ENCODE measurements at places on chromosomes 13 and 19.

- DNase-seq = no peak
Measured at GRCh38 chr13:75872980-75873379, 236.8 kb downstream of the LMO7 start.

DNA sequence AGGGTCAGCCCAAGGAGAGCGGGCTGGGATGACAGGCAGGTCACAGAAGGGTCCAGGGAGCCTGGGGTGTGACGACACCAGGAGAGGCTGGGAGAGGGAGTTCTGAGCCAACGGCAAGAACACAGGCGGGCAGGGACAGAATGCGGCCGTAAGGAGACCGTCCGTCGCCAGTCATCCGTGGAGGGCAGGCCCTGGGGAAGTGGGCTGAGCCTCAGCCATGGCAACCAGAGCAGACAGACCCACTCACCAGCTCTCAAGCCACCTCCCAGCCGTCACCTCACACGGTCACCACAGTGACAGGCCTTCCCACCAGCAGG, 3.7 kb upstream of the TMEM86B start:
- DNase-seq = no peak

DNA sequence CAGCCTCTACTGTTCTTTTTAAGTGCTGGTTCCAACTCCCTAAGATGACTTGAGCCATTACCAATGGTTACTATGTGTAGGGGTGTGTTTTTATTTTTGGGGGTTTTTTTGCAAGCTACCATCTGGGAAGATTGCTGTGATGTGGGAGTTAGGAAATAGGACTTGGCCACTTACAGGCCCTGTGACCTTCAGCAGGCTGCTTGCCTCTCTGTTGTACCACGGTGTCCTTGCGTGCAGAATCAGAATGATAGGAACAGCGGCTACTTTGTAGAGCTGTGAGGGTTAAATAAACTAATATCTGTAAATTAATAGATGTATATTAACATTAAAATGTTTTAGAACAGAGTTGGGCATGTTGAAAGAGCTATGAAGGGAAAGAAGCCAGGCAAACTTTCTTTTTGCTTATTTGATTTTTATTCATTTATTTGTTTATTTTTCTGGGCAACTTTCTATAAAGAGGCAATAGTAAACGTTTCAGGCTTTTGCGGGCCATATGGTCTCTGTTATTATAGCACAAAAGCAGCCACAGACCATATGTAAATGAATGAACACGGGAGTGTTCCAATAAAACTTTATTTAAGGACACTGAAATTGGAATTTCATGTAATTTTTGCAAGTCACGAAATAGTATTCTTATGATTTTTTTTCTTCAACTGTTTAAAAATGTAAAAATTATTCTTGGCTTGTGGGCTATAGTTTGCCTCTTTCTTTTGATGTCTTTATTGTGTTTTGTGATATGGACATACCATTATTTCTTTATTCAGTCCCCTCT, 26.4 kb upstream of the EHD2 start:
- DNase-seq = no peak

- no peak for DNase-seq
Measured at GRCh38 chr13:74570834-74571233, 436.6 kb upstream of the KLF12 start.

DNA sequence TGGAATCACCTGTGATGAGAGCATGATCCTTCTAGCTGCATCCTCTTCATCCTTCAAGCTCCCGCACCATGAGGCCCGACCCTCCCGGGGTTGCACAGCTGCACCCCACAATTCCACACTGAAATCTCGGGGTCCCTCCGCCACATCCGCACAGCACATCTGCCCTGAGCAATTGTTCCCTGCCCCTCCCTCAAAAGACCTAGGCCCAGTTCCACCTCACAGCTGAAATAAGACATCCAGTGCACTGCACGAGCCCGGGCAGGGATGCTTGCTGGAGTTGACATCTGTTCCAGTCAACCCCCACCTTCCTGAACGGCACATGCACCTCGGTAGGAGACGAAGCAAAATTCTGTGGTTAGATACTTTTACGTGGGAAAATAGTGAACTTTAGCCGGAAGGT, 14.7 kb upstream of the SOX1 start:
- DNase-seq = no peak

GRCh38 chr19:41318696-41319499, 8.9 kb downstream of the CCDC97 start:
- DNase-seq = no peak

DNA sequence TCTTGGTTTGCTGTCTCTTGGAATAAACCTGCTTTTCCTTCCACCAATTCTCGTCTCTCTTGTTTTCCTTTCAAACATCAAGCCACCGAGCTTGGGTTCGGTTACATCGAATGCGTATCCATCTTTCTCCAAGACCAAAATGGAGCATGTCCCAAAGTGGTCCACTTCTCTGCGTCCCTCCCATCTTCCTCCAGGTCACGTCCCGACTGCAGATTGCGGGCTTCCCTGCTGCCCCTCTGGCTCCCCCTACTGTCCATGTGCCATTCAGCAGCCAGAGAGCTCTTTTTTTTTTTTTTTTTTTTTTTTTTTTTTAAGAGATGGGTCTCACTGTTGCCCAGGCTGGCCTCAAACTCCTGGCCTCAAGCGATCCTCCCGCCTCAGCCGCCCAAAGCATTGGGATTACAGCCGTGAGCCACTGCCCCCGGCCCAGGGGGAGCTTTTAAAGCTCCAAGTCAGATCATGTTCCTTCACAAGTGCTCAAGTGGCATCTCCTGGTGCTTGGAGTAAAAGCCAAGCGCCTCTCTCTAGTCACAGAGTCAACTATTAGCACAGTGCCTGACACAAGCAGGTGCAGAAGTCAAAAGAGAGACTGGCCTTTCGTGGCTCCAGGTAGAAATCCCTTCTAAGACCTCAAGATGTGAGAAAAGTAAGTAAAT, 10.0 kb downstream of the COL5A3 start:
- peak; percentile 61 for DNase-seq

DNA sequence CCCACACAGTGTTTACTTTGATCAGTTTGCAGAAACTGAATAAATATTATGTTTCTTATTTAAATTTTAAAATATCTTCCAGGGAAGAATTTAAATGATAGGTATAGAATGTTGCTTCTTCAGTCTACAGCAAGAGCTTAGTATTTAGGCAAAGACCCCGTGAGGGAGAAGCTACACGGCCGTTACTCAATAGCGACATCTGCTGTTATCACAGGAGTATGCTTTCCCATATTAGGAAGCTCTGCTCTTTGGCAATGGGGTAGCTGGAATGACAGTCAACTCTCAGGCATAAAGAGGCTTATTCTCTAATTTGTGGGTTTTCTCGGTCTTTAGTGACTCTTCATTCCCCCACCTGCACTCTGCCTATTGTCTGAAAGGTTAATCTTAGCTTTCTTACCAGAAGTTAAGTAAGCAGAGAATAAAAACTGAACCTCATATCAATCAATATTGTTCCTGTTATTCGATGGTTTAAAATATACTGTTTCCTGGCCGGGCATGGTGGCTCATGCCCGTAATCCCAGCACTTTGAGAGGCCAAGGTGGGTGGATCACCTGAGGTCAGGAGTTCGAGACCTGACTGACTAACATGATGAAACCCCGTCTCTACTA, 13.2 kb upstream of the LHFPL6 start:
- DNase-seq = peak; percentile 55

- no peak for DNase-seq
Measured at GRCh38 chr13:111492341-111492950, 172.0 kb downstream of the TEX29 start.

DNA sequence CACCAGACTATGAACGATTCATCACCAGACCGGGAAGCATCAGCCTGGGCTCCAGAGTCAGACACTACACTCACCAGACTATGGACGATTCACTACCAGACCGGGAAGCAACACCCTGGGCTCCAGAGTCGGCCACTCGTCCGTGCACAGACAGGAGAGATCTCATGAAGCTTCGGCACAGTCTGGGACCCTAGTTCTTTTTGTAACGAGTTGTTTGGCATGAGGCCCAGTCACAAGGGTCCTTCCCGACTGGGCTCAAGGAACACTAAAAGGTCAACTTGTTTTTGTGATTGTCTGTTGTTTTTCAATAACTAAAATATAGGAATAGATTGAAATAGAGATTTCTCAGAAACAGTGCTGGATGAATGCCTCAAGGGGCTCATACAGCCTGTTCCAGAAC, 1141.6 kb upstream of the MIR17HG start:
- no peak for DNase-seq

GRCh38 chr19:47310323-47310722, 662 bp downstream of the C5AR1 start:
- DNase-seq = no peak

- DNase-seq = peak; percentile 70
Measured at GRCh38 chr19:16587833-16588823, 15.9 kb upstream of the SLC35E1 start.

DNA sequence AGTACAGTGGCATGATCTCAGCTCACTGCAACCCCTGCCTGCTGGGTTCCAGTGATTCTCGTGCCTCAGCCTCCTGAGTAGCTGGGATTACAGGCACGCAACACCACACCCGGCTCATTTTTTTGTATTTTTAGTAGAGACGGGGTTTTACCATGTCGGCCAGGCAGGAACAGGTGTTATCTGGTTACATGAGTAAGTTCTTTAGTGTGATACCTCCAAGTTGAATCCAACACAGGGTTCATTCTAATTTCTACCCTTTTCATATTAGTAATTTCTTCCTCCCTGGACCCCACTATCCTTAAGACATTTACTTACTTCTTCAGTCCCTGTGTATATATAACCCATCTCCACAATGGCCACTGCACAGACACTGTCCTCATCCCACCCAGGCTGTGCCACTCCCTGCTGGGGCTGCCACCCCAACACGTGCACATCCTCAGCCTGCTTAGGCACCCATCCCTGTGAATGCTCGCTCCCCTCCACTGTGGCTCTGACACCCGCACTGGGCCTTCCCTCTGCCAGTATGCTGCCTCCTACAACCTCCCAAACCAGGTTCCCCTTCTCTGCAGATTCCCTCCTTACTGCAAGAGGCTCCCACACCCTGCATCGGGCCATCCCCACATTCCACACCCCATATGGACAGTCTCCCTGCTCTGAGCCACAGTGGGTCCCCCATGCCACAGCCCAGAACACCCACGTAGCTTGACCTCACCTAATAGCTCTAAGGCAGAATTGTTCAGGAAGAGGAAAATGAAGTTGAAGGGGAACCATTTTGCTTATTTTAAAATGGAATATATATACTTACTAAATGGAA, 147.1 kb downstream of the TBC1D4 start:
- DNase-seq = no peak

DNA sequence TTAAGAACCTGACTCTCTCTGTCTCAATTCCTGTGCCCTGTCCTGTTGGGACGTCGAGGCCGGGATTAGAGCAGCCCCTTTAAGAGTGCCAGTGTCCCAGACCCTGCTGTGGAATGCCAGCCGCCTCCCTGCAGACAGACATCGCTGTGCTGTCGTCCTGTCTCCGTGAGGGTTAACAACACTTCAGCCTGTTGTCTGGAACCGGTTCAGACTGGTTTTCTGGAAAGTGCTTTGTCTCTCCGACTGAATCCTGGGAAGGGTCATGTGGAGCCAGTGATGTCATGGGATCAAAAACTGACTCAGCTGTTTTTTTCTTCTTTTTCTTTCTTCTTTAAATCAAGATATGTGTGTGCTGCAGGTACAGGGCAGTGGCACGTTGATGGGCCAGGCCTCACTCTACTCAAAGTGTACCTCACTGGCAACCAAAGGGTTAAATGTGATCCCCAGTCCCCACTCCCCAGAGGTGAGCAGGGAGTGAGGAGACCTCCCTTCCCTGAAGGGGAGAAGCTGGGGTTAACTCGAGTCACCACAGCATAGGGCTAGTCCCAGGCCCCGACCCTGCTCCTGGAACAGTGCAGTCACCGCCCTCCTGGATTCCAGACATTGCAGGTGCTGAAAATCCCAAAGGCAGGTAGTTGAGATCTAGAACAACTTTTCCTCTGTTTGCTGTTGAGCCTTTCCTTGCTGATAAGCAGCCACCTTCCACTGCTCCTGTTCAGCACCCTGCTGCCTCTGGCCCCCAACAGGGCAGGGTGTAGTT, 50.8 kb downstream of the TSSK6 start:
- no peak for DNase-seq

- DNase-seq = no peak
Measured at GRCh38 chr13:108083056-108083455, 132.3 kb downstream of the LIG4 start.

DNA sequence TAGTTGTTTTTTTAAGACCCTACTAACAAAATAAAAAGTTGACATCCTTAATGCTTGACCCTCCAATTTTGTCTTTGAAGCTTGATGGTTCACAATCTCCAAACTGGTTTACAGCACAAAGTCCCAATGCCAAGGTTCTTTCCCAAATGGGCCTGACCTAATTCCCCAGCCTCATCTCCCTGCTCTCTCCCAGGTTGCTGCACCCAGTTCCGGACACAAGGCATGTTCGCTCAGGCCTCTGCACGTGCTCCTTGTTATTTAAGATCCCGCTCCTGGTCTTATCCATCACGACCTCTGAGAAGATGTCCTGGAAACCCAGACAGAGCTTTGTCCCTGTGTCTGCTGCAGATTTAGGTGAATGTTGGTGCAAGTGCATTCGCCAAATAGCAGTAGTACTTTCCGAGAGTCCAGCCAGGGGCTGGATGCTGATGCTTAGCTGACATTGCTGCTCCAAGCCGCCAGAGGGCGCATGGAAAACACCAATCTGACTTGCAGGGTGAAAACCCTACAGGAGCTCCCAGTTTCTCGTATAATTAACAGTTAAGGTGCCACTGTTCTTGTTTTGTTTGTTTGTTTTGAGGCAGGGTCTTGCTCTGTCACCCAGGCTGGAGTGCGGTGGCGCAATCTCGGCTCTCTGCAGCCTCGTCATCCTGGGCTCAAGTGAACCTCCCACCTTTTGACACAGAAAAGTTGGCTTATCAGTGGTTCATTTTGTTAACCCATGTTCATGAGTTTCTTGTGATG, 18.5 kb downstream of the LYPD3 start:
- DNase-seq = peak; percentile 84

- DNase-seq = no peak
Measured at GRCh38 chr13:74206061-74206561, 71.9 kb upstream of the KLF12 start.

DNA sequence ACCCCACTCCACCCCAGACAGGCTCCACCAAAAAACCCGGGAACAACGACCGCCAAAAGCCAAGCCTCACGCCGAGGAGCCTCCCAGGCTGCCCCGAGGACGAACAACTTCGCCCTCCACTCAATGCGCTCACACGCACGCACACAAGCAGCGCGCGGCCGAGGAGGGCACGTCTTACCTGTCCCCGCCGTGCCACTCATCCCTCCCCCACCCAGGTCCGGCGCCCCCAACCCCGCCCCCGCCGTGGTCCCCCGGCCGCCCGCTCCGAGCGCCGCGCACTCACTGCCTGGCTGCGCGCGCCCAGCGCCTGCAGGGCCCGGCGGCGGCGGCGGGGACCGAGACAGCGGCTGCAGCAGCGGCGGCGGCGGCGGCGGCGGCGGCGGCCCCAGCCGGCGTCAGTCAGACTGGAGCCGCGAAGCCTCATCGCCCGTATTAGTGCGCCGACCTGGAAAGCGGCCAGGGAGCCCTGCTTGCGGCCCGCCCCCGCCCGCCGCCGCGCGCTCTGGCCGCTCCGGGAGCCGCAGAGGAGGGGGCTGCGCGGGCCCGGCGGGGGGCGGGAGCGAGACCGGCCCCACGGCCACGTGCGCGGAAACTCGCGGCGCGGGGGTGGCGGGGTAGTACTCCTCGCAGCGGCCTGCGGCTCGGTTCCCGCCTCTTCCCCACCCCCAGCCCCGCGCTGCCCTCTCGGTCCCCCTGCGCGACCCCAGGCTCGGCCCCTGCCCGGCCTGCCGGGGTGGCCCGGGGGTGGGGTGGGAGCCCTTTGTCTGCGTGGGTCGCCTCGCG, at the start of gene SMAD9:
TSS of gene SMAD9 (minus strand) at position 406 of the 783 bp plus-strand sequence. CDS start 40,549 bp downstream, outside the sequence.
- no peak for DNase-seq

All from CD4-positive, alpha-beta T cell treated with Interleukin-10 for 1 hour (primary cell).